NCI-H2081 (cell line): ENCODE measurements at places on chromosomes 1 and 21.

DNA sequence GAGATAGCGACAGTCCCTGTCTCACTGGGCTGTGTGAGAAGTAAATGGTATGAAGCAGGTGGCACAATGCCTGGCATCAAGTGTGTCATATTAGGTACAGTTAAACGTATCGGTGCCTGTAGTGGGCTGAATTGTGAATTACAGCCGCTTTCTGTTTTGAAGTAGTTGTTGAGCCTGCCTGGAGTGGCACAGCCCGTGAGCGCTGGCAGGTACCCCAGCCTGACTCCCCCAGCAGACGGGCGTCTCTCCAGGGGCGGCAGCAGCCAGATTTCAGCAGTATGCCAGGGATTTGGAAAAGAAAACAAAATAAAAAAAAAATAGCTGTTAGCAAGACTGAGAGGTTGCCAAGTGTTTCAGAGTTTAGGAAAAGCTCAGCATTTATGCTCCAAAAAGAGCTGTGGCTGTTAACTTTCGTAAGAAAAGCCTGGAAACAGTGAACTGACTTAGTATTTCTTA is 26.6 kb upstream of the GPR153 start:
- DNase-seq = no peak

GRCh38 chr1:47703981-47704596 is 266.2 kb downstream of the FOXD2 start:
- no peak for DNase-seq

DNA sequence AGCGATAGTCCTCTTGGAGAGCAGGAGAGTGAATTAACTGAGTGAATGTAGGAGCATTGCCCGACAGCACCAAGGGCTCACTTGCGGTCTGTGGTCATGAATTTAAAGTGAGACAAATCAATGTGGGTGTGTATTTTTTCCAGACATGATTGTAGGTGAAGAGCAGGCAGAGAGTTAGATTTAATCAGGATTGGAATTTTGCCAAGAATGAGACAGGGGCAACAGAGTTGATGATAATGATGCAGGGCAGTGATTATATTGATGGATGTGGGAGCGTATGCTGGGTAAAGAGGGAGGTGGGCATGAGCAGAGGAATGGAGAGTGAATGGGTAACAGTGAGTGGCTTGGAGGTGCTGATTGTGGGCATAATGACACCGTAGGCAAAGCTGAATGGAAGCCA is 20.0 kb upstream of the SYT6 start:
- DNase-seq = no peak

DNA sequence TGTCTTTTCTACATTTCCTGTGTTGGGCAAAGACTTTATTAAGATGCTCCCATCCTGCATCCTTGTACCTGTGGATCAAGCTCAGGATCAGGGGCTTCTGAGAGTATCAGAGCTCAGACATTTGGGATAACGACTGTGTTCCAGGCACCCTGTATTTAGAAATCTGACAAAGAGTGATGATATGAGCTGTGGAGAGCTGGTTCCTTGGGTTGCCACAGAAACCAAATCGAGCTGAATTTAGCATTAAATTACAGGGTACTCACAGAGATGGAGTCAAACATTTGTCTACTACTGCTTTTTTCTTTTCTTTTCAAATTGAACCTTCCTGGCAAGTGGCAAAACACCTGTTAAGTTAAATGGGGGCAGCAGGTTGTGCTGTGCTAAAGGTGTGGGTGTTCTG is 110.6 kb downstream of the XCL2 start:
- DNase-seq = no peak

DNA sequence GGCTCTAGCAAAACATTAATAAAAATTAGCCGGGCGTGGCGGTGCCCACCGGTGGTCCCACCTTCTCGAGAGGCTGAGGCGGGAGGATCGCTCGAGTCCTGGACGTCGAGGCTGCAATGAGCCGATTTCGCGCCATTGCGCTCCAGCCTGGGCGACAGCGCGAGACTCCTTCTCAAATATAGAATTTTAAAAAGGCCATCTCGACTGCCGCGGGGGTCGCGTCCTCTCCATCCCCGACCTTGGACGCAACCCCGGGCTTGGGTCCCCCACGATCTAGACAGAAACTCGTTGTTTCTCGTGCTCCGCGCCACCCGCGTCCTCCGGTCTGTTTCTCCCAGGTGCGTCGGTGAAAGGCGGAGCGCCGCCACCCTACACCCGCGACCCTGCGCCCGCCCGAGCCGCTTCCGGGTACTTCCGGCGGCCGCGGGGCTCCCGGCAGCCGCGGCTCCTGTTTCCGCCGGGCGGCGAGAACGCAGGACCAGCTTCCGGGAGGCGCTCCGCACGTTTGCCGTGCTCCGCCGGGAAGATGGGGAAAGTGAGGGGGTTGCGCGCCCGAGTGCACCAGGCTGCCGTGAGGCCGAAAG is at the start of gene SLX9:
TSS of gene SLX9 (plus strand) at position 498 of the 584 bp plus-strand sequence. CDS start at position 527, 29 bp downstream.
- peak; percentile 59 for DNase-seq

- no peak for DNase-seq
These were observed 12.2 kb downstream of the DNASE2B start for GRCh38 chr1:84410328-84411095.

DNA sequence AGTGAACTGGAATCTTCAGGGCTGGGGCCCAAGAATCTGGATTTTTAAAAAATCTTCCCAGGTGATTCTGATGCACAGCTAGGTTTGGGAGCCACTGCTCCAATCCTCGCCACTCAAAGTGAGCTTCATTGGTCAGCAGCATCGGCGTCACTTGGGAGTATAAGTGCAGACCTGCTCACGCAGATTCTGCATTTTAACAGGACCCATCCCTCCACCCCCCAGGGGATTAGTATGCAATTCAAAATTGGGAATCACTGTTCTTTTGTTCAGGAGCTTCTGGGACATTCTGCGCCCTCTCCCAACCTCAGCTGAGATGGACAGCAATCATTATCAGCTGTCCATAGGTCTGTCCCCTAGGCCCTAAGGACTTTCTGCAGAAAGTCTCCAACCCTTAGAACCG is 53.5 kb downstream of the LGR6 start:
- DNase-seq = no peak

DNA sequence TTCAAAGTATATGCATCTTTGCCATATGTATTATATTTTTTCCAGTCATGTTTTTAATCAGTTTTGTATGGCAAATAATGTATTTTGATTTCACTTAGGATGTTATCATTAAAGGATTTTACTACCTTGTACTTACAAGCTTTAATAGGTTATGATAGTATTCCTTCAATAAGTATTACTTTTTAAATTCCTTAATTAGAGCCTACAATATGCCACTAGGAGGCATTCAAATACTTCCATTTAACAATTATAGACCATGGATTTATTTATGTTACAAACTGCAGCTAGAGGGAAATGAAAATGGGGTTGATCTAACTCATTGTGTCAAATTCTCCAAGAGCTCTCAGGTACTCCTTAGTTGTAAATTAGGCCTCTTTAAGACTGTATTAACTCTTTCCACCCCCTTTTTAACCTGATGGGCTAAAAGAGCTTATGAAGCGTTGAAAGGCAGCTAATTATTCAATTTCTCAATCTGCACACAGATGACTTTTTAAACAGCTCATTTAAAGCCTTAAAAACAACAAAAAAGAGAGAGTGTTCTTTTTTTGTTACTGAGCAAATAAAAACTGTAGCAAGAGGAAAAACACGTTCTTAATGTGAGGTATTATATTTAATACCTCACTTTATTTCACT is 156.2 kb downstream of the DENND1B start:
- DNase-seq = peak; percentile 20

GRCh38 chr1:204879351-204879750 is 8.7 kb downstream of the NFASC start:
- no peak for DNase-seq

DNA sequence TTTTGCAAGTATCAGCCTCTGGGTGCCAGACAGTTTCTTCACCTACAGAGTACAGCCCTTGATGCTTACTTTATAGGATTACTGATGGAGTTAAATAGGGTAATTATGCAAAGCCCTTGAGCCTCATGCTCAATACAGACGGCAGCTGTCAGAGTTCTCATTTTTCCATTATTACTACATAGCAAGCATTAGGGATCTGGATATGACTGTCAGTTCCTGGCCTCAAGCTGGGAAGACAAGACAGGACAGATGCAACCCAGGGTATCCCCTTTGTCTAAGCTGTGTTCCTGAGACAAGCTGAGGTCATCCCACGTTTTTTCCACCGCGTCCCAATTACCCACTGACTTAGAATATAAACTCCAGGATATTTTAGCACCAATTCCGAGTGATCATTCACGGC is 94.4 kb downstream of the SLC35F3 start:
- peak; percentile 19 for DNase-seq

GRCh38 chr21:24110846-24111245 is 1496.4 kb downstream of the MRPL39 start:
- DNase-seq = no peak

GRCh38 chr1:67338642-67339041 is 31.0 kb downstream of the IL12RB2 start:
- no peak for DNase-seq

DNA sequence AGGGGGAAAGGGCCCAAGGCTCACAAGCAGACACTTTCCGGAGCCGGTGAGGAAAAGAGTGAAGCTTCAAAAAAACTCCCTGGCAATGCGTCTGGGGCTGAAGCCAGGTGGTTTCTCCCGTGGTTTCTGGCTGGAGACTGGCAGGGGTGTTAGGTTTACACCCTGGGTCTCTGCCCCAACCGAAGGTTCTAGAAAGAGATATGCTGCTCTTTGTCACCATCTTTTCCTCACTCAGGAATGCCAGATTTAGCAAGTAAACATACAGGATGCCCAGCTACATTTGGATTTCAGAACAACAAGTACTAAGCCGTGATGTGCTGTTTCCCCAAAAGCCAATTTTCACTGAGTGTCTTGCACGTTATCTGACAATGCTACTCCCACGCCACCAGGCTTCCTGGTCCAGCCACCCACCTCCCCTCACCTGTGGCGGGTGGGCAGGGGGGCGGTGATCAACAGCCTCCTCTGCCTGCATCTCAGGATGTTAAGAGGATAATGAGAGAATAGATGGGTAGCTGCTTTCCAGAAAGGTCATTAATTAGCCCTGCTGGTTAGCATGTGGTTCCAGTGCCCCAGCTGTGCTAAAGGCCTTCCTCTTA is 69.6 kb upstream of the OLIG2 start:
- DNase-seq = no peak

- DNase-seq = no peak
These were observed 74.0 kb upstream of the SAMSN1 start for GRCh38 chr21:14620152-14620551.

- DNase-seq = peak; percentile 95
These were observed at the start of gene CAMSAP2 for GRCh38 chr1:200738327-200738948. Gene CAMSAP2 (plus strand): TSS chr1:200738893. CDS start chr1:200739828, 935 bp downstream.

GRCh38 chr1:37634244-37634991 is at the start of gene RSPO1:
Gene RSPO1 (minus strand): TSS chr1:37634892. CDS start chr1:37629661, 5,231 bp downstream.
- DNase-seq = no peak

GRCh38 chr21:15771311-15771710 is 41.5 kb downstream of the USP25 start:
- no peak for DNase-seq

DNA sequence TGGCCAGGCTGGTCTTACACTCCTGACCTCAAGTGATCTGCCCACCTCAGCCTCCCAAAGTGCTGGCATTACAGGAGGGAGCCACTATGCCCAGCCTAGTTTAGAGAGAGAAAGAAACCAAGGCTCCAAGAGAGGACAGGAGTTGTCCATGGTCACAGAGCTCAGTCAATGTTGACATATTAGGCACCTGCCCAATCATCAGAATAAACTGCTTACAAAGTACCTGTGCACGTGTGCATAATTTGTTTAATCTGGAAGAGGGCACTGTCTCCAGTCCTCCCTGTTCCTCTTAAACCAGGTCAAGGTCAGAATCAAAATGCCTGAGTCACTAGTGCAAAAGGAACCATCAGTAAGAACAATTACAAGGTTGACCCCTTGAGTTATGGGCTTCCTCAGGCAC is 20.3 kb upstream of the MPZL1 start:
- no peak for DNase-seq

- DNase-seq = no peak
These were observed 14.9 kb downstream of the MAP7D1 start for GRCh38 chr1:36170643-36171412.

DNA sequence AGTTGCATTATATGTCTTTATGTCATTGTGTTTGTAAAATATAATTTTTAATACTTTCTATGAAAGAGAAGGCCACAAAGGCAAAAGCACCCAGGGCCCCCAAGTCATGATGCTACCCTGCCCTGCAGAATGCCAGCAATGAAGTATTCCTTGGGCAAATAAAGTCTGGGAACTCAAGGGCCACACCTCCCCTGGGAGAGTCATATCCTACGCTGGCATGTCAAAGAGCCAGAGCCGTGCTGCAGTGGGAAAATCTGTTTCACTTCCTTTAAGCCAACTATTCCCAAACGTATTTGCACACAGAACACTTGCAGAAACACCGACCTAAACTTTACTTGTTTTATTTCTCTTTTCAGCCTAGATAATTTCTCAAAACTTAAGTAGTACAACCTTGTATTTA is 98.4 kb upstream of the KAZN start:
- DNase-seq = no peak

DNA sequence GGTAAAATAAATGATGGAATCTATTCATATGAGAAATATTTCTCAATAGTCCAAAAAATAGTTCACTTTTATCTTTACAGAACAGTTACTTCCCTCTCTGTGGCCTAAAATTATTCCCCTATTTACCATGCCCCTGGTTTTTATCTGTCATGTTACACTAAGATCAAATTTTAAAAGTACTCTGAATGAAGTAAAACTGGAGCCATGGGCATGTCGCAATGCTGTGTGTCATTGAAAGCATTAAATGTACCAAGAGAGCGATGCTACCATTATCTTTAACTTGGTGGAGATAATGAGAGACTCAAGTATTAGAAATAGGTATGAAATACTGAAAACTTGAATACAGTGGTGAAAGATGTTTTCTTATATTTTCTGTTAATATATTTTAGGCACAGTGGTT is 146.2 kb downstream of the KCNT2 start:
- DNase-seq = no peak

GRCh38 chr1:209619696-209620486 is 32.3 kb downstream of the LAMB3 start:
- DNase-seq = peak; percentile 73
